ENCODE measurements at places on chromosomes 1 and 21.

DNA sequence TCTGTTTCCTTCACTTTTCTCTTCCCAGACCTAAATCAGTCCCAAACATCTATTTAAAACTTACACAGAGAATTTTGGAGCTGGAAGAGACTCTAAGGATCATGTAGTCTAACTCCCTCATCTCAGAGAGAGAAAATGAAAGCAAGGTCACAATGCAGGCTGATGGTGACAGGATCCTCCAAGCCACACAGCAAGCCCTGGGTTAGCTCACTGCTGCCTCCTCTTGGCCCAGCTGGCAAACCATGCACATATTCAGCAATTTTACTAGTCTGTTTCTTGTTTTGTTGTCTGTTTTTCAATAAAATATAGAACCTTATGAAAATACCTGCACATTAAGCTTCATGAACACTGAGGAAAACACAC, 27.7 kb upstream of the LY9 start:
- peak; percentile 74 for DNase-seq

DNA sequence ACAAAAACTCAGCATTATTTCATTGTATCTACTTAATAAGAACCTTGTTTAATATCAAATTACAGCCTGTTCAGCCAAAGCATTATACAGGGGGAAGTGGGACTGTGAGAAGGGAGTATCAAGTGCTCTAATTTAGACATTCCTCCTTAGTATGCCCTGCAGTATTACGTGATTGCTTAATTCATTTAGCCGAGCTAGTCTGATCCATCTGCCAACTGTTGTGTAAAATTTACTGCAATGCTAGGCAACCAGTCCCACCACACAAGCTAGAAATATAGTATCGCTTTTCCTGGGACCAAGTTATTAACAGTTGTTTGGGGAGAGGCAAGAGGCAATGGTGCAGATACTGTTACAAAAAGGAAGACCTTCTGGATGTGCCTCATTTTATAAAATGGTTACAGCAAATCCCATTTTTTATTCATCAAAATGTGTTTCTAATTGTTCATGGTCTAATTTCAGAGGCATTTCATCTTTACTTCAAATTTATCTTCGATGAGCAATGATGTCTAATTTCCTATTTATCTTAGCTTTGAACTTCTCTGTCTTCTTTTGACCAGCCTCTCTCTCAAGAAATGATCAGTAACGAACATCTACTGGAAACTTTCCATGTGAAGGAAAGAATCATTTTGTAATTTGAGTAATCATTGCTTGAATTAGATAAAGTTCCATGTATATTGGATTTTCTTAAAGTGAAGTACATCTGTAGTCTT, 283.3 kb downstream of the DUSP10 start:
- DNase-seq: no peak

DNA sequence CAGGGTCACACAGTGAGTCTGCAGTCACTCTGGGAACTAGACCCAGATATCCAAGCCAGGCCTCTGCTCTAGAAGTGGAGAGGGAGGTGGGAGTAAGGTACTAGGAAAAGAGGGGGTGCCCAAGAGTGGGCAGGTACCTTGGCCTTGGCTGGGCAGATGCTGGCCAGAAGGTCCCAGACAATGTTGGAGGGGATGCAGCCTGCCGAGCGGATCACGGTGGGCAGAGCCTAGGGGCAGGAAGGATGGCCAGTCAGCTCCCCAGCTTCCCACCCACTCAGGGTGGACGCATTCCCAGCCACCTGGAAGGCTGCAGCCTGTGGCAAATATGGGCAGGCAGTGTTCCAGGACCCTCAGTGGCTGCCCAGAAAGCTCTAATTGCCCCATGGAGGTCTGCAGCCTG, 23.3 kb downstream of the SPOCD1 start:
- no peak for DNase-seq

DNA sequence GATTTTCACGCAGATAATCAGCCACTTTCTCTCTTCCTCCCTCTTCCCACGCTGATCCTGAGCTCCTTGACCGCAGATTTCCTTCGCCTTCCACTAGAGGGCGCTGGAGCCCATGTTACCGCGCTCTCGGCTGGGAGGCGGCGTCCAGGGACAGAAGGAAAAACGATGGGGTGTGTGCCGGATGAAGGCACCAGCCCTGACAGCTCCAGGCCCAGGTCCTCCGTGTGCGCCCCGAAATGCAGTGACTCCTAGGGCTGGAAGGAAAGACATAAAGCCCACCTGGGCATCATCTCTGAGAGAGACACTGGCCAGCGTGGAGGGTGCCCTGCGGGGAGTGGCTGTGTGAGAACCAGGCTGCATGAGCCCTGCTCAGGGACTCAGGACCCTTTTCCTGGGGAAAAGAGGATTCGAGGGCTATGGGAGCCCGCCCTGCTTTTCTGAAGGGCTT, 44.9 kb upstream of the CYP2J2 start:
- peak; percentile 4 for DNase-seq

GRCh38 chr1:94305704-94306103, 68.3 kb upstream of the ARHGAP29 start:
- DNase-seq: no peak

- DNase-seq: peak; percentile 27
Observed at GRCh38 chr1:110765640-110766335, 91.0 kb upstream of the KCNA3 start.

- no peak for DNase-seq
Observed at GRCh38 chr1:71994646-71995045, 287.7 kb downstream of the NEGR1 start.

- no peak for DNase-seq
Observed at GRCh38 chr1:226304291-226304955, 4.5 kb downstream of the LIN9 start.

GRCh38 chr1:78096976-78097375, 51.2 kb downstream of the GIPC2 start:
- DNase-seq: no peak
